ENCODE measurements at places on chromosomes 12 and 14. TPM values are rescaled to one million over a fixed set of nuclear protein-coding genes. Genes with fewer than 3 reads are reported as not detected.

Gene CNTN1
- polyA plus RNA-seq, result not detected

Gene KRT72
- 0.93 TPM for polyA plus RNA-seq

DNA sequence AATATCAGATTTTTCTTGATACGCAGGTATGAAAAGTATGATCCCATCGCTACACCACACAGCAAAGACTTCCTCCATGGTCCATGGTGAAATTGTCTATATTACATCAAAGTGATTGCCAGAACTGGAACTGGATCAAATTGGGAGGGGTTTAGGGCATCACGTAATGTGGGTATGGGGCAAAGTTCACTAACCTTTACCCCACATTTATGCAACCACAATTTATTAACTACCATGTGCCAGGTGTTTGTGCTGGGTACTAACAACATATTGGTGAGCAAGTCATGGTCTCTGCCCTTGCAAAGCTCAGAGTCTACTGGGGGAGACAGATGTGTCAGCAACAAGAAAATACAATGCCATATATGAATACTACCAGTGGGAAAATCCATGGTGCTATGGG lies 258.9 kb downstream of the SUDS3 start:
- no peaks in the 10 kb centered on the region for H3K27me3 ChIP-seq
- no peaks in the 10 kb centered on the region for H3K36me3 ChIP-seq
- no peaks in the 10 kb centered on the region for H3K4me1 ChIP-seq
- no peak overlapping the region for H3K27ac ChIP-seq

GRCh38 chr14:34662561-34663088 lies 32.7 kb upstream of the SNX6 start:
- no peak overlapping the region for H3K4me3 ChIP-seq
- H3K4me1 ChIP-seq, result no peaks in the 10 kb centered on the region
- no peak for DNase-seq
- no peaks in the 10 kb centered on the region for H3K36me3 ChIP-seq
- H3K27me3 ChIP-seq, result peaks cover 2% of the 10 kb centered on the region
